GM13977 (cell line): ENCODE measurements at places on chromosomes 1 and 21.
A peak's percentile ranks its signal among the peaks of the same experiment; 100 is the strongest.

GRCh38 chr1:247829656-247830055 lies 5.7 kb upstream of the OR14A16 start:
- no peak for DNase-seq

DNA sequence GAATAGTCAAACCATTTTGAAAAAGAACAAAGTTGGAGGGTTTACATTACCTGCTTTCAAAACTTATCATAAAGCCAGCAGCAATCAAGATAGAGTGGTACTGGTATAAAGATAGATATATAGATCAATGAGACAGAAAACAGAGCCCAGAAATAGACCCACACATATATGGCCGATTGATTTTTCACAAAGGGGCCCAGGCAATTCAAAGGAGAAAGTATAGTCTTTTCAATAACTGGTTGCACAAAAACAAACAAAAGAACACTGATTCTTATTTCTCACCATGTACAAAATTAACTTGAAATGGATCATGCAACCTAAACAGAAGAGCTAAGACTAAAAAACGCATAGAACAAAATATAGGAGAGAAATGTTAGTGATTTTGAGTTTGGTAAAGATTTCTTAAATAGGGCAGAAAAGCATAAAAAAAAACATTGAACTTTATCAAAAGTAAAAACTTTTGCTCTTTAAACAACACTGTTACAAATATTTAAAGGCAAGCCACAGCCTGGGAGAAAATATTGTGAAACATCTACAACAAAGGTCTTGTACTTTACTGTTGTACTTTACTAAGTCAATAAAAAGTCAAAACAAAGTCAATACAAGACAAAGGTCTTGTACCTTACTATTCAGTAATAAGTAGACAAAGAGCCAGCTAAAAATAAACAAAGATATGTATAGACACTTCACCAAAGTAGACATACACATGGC lies 50.2 kb downstream of the ST3GAL3 start:
- DNase-seq, result no peak

DNA sequence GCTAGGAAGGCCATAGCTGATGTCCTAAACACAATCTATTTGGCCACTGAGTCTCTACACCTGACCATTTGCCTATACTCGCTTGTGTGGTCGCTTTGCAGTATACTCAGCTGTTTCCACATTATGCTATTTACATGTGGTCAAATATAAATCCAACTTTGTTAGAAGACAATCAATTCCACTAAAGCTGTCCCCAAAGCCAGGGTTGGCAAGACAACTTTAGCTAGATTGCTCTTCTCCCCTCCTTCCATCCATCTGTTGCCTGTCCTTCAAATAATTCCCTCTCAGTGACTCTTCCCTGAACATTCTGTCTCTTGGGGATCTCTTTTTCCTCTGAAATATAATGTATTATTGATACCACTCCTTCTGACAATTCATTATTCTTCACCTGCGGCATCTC lies 30.1 kb downstream of the AVPR1B start:
- no peak for DNase-seq

DNA sequence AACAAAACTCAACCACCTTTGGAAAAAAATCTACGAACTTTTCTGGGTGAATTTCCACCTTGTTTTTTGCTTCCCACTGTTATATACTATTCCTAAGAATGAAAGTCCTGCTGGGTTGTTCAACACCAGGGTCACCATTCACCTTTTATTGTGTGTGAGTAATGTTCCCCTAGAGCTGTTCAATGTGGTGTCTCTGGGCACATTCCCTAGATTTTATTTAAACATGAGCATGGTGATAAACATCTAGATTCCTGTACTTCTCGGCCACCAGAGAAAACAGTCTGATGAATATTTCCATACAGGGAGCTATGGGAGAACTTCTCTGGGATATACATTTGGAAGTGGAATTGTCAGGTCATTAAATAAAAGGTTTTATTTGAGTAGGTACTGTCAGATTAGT lies 13.0 kb downstream of the FMN2 start:
- no peak for DNase-seq

DNA sequence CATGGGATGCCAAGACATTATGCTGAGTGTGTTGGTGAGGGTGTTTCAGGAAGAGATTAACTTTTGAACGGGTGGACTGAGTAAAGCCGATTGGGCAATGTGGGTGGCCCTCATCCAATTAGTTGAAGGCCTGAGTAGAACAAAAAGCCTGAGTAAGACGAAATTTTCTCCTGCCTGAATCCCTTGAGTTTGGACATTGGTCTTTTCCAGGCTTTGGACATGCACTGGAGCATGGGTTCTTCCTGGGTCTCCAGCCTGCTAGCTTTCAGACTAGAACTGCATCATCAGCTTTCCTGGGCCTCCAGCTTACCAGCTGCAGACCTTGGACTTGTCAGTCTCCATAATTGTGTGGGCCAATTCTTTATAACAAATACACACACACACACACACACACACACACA lies 63.6 kb downstream of the NIBAN1 start:
- DNase-seq, result no peak

GRCh38 chr1:96340686-96341085 lies 380.9 kb upstream of the PTBP2 start:
- DNase-seq, result no peak

- DNase-seq, result no peak
Observed at GRCh38 chr1:8354038-8354437, 36.1 kb downstream of the SLC45A1 start.

DNA sequence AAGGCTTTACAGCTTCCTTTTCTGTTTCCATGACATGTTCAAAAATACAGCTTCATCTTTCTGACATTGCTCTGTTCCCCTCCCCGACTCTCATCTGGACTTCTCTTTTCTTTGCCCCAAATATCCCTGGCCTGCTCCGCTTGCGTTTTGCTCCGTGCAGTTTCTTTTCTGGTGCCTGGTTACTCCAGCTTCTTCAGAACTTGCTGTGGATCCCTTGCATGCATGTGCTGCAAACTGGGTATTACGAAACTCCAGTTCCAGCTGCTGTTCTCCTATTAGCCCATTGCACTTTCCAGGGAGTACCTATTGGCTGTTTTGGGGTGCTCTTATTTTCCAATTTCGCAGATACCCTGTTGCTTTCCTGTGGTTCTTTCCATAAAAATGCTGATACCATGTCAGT lies 9.9 kb upstream of the NDC1 start:
- DNase-seq, result no peak

DNA sequence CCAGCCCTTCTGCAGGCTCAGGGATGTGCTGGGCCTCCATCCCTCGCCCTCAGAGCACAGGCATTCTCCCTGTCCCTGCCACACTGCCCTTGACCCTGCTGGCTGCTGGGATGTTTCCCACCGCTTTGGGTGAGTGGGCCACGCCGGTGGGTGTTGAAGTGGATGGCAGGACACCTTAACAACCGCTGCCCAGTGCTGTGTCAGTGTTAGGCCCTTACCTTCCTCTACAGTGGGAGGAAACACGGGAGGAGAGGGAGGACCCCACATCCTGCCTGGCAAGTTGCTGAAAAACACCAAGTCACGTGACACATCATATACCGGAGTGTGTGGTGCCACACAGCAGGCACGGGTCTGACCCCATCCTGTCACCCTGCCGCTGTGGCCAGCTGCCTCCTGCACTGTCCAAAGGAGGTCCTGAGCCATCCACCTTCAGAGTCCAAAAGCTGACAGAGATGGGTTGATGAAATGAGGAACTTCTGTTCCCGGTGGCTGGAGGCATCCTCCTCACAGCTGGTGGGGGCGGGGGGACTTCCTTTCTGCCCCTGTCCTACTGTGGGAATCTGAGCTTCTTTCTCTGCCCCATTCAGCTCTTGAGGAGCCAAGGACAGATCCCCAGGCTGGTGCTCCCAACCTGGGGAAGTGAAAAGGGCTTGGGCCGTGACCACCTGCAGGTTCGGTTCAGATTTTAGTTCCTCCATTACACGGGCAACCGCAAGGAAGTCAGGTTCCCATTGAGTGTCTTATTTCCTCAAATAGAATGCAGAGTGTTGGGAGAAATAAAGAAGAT lies 3.2 kb upstream of the THEMIS2 start:
- DNase-seq, result peak; percentile 60

- no peak for DNase-seq
Observed at GRCh38 chr1:63024132-63024531, 240.2 kb downstream of the ATG4C start.

- DNase-seq, result no peak
Observed at GRCh38 chr1:167695147-167695546, 26.6 kb upstream of the MPZL1 start.

DNA sequence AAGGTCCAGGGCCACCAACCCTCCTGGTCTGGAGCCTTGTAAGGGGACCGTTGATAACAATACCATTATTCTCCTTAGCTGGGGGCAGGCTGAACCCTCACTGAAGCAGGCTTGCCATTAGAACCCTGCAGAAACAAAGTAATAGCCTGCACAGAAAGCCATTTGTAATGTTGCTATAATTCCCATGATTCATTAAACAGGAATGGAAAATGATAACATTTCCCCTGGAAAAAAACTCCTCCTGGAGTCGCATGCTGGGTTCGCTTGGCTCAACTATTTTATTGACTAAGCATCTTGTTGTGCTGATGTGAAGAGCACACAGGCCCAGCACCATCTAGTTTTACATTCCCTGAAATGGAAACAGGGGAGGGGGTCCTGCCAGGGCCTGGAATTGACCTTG lies 155.6 kb upstream of the CSF3R start:
- DNase-seq, result no peak

DNA sequence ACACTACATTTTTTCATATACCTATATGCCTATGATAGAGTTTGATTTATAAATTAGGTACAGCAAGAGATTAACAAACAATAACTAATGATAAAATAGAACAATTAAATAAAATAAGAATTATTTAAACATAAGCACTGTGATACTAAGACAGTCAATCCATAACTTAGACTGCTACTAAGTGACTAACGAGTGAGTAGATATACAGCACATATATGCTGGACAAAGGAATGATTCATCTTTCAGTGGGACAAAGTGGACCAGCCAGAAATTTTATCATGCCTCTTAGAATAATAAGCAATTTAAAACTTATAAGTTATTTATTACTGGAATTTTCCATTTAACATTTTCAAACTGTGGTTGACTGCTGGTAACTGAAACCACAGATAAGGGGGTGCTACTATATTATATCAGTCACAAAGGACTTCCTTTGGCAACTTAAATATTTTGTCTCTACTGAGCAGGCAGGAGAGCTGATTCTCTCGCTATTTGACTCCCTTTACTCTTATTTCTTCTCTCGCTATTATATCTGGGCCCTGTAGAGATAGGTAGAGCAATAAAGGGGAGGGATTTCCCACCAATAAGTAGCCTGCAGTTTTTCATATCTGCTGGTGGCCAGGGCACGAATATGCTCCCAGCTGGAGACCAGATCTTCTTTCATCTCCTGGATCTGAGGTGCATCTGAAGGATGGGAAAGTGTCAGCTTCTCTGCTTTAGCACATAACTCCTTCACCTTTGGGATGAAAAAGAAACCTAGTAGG lies 10.8 kb downstream of the SPTA1 start:
- no peak for DNase-seq

- DNase-seq, result no peak
Observed at GRCh38 chr1:16458831-16459230, 18.3 kb downstream of the NECAP2 start.

- no peak for DNase-seq
Observed at GRCh38 chr1:186143481-186143880, 231.6 kb downstream of the TPR start.

DNA sequence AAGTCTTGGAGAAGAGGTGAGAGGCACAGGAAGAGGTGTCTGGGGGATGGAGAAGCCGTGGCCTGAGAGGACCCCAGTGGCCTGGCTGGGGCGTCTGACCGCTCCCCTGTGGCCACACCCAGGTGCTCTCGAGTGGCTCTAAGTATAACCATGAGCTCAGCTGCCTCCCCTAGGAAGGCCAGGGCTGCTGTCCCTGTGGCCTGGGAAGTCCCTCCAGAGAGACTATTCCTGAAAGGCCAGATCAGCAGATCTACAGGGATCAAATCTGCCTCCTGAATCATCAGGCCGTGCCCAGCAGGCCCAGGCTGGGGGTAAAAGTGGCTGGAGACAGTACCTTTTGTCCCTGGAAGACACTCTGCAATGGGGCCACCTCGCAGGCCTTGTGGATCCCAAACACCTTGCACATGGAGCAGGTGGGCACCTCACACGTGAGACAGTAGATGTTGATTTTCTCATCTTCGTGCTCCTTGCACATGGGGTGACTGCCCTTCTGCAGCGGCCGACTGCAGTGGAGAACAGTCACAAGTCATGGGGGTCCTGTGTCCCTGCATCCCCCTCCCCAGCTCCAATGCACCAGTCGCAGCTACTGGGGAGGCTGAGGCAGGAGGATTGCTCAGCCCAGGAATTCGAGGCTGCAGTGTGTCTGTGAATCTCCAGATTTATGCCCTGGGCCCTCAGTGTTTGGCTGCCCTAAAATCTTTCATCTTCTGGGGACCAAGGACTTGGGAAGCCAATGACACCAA lies 6.4 kb downstream of the TRIM63 start:
- no peak for DNase-seq

GRCh38 chr1:9180111-9180819 lies 51.4 kb upstream of the GPR157 start:
- DNase-seq, result no peak

GRCh38 chr1:92803140-92803887 lies 18.4 kb upstream of the EVI5 start:
- DNase-seq, result no peak

DNA sequence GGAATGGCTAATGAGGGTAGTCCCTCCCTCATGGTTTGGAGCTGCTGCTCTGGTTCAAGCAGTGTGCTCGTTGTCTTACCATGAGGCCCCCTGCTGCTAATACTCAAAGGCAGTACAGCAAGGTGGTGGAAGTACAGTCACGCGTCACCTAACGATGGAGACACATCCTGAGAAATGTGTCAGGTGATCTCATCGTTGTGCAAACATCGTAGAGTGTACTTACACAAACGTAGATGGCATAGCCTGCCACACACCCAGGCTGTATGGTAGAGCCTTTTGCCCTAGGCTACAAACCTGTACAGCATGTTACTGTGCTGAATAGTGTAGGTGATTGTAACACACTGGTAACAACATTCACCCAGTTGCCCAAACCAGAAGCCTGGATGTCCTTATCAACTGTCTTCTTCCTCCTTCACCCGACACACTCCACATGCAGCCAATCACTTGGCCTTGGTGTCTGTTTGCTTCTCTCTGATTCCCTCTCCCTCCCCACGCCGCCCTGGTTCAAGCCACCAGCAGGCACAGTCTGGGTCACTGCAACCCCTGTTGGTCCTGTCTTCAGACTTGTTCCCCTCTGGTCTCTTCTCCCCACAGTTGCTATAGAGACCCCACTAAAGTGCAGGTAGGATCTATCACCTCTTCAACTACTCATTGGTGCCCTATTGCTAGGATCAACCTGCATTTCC lies 6.0 kb upstream of the KCNA2 start:
- DNase-seq, result no peak
